Esophagus squamous epithelium (tissue), 5 donors: ENCODE measurements at places on chromosomes 3 and 15.

GRCh38 chr3:127628788-127629466 lies at the start of gene PODXL2:
Gene PODXL2, plus strand, starts transcription at chr3:127629185. Its CDS starts 35 bp downstream, at chr3:127629220.
- H3K27me3 ChIP-seq: peaks cover 48% of the 10 kb centered on the region
- no peak for DNase-seq
- H3K27ac ChIP-seq: no peak within 1 kb of the TSS

DNA sequence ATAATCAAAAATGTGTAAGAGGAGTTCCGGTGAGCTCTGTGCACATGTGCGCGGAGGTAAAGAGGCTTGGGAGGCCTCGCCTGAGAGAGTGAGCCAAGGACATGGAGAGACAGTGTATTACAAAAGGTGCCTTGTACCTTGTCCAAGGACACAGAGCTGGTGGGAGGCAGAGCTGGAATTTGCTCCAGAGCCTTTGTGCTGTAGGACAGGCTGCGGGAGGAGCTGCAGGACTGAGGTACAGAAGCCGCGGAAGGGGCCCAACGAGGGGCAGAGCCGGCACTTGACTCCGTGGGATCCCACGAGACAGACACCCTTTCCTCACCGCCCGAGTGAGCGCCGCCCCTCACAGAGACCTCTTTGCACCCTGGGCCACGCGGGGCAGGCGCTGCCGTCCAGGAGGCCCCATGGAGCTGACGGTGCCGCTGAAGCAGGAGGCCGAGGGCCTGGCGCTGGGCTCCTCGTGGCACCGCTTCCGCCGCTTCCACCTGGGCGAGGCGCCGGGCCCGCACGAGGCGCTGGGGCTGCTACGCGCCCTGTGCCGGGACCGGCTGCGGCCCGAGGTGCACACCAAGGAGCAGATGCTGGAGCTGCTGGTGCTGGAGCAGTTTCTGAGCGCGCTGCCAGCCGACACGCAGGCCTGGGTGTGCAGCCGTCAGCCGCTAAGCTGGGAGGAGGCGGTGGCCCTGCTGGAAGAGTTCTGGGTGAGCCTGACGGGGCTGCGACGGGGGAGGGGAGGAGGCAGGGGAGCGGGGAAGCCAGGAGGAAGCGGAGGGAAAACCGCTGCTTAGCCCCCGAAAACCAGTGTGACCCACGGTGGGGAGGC lies 68.7 kb downstream of the SLTM start:
- no peak for DNase-seq
- no peak overlapping the region for H3K27ac ChIP-seq
- peaks cover 4% of the 10 kb centered on the region for H3K4me1 ChIP-seq
- H3K4me3 ChIP-seq: peak overlapping the region; percentile 8
- H3K27me3 ChIP-seq: no peaks in the 10 kb centered on the region
- H3K36me3 ChIP-seq: no peaks in the 10 kb centered on the region

DNA sequence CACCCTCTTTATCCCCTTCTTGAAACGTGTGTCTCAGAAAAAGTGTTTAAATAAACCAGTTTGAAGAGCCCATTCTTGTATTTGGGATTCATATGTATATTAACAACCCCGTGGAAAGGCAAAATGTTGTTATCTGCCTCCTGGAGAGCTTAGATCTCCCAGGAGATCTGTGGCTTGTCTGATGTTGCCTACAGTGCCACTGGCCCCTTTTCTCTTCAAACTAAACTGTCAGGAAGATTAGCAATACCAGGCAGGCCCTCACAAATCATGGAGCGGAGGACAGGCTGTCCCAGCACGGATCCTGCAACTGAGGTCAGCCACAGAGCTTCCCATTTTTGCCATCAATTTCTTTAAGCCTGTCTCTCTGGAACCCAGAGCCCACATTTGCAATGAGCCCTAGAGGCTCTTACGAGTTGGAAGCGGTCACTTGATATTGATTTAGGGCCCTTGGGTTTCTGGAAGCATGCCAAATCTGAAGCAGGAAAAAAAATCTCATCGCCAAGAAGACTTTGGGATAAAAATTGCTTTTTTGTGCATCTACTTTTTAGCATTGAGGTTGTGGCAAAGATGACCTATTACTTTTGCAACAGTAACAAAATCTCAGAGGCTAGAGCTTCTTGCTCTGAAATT lies 234.1 kb downstream of the OPA1 start:
- no peak overlapping the region for H3K4me3 ChIP-seq
- no peak for DNase-seq
- no peaks in the 10 kb centered on the region for H3K36me3 ChIP-seq
- no peaks in the 10 kb centered on the region for H3K27me3 ChIP-seq
- peaks cover 10% of the 10 kb centered on the region for H3K4me1 ChIP-seq
- H3K27ac ChIP-seq: peak overlapping the region; percentile 98

GRCh38 chr3:22732641-22733040 lies 470.5 kb upstream of the UBE2E2 start:
- H3K27ac ChIP-seq: no peak overlapping the region
- H3K4me3 ChIP-seq: no peak overlapping the region
- H3K4me1 ChIP-seq: no peaks in the 10 kb centered on the region
- DNase-seq: no peak

- H3K27ac ChIP-seq: no peak overlapping the region
- H3K4me1 ChIP-seq: no peaks in the 10 kb centered on the region
- no peaks in the 10 kb centered on the region for H3K27me3 ChIP-seq
- no peak for DNase-seq
- H3K36me3 ChIP-seq: no peaks in the 10 kb centered on the region
Observed at GRCh38 chr3:60594025-60594424, 657.2 kb downstream of the FHIT start.

DNA sequence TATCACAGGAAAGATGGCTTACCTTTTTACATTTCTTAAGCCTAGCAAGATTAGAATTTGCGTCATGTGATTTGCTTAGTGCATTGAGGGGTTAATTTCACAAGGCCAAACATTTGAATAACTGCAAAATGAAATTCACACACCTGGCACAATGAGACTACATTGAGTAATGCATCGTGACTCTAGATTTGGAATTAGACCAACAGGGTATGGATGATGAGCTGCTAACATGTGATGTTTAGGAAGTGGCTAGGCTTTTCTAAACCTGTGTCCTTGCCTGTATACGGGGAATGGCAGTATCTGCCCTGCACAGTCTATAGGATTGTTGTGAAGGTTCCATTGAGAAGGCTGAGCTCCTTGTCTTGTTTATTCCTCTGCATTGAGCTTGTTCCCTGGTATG lies 160.1 kb downstream of the MFSD1 start:
- H3K4me1 ChIP-seq: no peaks in the 10 kb centered on the region
- no peaks in the 10 kb centered on the region for H3K27me3 ChIP-seq
- H3K36me3 ChIP-seq: no peaks in the 10 kb centered on the region
- H3K27ac ChIP-seq: no peak overlapping the region
- H3K4me3 ChIP-seq: no peak overlapping the region
- no peak for DNase-seq

- no peaks in the 10 kb centered on the region for H3K36me3 ChIP-seq
- no peak overlapping the region for H3K4me3 ChIP-seq
- no peaks in the 10 kb centered on the region for H3K27me3 ChIP-seq
- no peak for DNase-seq
Observed at GRCh38 chr3:30309961-30310954, 296.1 kb upstream of the TGFBR2 start.

DNA sequence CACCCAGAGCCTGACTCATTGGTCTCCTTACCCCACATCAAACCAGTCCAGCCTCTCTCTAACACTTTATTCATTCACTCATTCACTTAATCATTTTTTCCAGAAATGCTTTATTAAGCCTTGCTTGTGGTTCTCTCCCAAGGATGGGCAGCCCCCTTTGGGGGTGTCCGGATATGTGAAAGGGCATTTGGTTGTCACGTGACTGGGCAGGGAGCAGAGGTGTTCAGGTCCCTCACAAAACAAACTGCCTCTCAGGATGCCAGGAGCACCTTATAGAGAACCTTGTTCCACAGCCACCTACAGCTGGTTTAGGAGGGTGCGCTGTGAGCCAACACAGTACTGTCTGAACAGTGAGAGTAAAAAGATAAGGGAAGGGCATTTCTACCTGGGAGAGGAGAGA lies 25.8 kb upstream of the PTPN23 start:
- no peaks in the 10 kb centered on the region for H3K36me3 ChIP-seq
- no peaks in the 10 kb centered on the region for H3K27me3 ChIP-seq
- DNase-seq: no peak
- no peak overlapping the region for H3K4me3 ChIP-seq

- H3K36me3 ChIP-seq: peaks cover 52% of the 10 kb centered on the region
- peak overlapping the region; percentile 36 for H3K27ac ChIP-seq
- H3K4me1 ChIP-seq: no peaks in the 10 kb centered on the region
- H3K27me3 ChIP-seq: no peaks in the 10 kb centered on the region
Observed at GRCh38 chr3:10285272-10286132, 7.2 kb downstream of the GHRL start.

DNA sequence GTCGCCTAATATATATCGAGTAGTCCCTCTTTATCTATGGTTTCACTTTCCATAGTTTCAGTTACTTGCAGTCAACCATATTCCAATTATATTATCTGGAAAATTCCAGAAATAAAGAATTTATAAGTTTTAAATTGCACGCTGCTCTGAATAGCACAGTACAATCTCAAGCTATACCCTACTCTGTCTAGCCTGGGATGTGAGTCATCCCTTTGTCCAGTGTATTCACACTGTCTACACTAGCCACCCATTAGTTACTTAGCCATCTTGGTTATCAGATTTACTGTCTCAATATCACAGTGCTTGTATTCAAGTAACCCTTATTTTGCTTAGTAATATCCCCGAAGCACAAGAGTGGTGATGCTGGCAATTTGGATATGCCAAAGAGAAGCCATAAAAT lies 72.1 kb upstream of the EOMES start:
- no peaks in the 10 kb centered on the region for H3K36me3 ChIP-seq
- H3K27me3 ChIP-seq: no peaks in the 10 kb centered on the region
- H3K27ac ChIP-seq: no peak overlapping the region
- no peak overlapping the region for H3K4me3 ChIP-seq
- H3K4me1 ChIP-seq: no peaks in the 10 kb centered on the region

DNA sequence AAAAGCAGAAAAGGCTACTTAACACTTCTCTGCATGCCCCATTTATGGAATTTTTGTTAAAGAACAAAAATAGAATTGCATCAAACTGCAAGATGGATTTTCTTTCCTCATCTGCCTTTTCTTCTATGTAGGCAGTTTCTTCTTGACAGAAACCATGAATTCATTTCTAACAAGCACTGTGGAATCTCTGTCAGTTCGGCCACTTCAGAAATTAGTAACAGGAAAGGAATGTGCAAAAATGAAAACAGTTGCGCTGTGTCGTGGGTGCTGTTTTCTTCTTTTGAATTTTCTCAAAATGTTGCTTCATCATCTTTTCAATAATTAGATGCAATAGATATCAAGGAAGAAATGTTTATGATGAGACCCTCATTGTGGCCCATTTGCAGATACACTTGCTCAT lies 151.6 kb downstream of the FOXB1 start:
- no peaks in the 10 kb centered on the region for H3K36me3 ChIP-seq
- H3K27me3 ChIP-seq: no peaks in the 10 kb centered on the region
- H3K4me3 ChIP-seq: no peak overlapping the region
- H3K27ac ChIP-seq: no peak overlapping the region
- no peak for DNase-seq

- no peaks in the 10 kb centered on the region for H3K27me3 ChIP-seq
- no peak overlapping the region for H3K4me3 ChIP-seq
- H3K4me1 ChIP-seq: peaks cover 9% of the 10 kb centered on the region
- no peak for DNase-seq
Observed at GRCh38 chr3:128378631-128379347, 87.9 kb downstream of the DNAJB8 start.

DNA sequence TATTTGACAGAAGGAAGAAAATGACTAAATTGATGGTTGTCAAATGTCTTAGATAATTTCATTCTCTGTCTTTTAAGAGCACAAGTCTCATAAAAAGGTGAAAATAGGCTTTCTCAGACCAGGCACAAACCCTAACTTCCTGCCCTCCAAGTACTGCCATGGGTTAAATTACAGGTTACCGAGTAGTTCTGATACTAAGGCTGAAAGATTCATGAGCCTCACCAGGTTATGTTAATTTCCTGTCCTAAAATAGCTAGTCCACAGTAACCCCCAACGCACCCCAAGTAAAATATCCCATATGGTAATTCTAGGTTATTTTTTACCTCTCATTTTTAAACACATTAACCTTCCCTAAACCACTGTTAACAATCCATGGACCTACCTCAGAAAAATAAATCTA lies 42.0 kb downstream of the GSK3B start:
- no peaks in the 10 kb centered on the region for H3K27me3 ChIP-seq
- H3K4me3 ChIP-seq: no peak overlapping the region
- H3K36me3 ChIP-seq: no peaks in the 10 kb centered on the region
- peaks cover 49% of the 10 kb centered on the region for H3K4me1 ChIP-seq
- no peak overlapping the region for H3K27ac ChIP-seq
- DNase-seq: no peak

DNA sequence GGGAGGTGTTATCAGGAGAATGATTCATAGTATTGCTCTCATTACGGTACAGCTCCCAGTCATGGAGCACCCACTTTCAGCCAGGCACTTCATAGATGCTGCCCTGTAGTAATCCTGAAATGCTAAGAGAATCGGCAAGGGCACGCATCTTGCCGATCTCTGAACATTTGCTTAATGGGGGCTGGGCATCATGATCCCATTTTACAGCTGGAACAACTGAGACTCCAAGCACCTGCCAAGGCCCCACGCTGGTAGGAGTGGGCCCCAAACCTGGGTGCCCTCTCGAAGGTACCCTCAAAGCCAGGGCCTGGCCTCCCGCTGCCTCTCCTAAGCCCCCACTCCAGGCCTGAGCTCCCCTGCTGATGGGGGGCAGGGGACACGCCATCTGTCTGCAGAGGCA lies 47.3 kb downstream of the RPN1 start:
- no peaks in the 10 kb centered on the region for H3K27me3 ChIP-seq
- H3K4me1 ChIP-seq: peaks cover 12% of the 10 kb centered on the region
- H3K36me3 ChIP-seq: no peaks in the 10 kb centered on the region
- no peak overlapping the region for H3K27ac ChIP-seq

GRCh38 chr3:69091389-69092029 lies 6.8 kb downstream of the ARL6IP5 start:
- peaks cover 100% of the 10 kb centered on the region for H3K4me1 ChIP-seq
- no peak overlapping the region for H3K4me3 ChIP-seq
- DNase-seq: no peak
- no peaks in the 10 kb centered on the region for H3K36me3 ChIP-seq
- peak overlapping the region; percentile 91 for H3K27ac ChIP-seq

GRCh38 chr15:88814393-88814792 lies 11.2 kb downstream of the ACAN start:
- DNase-seq: no peak
- H3K36me3 ChIP-seq: no peaks in the 10 kb centered on the region
- H3K4me1 ChIP-seq: no peaks in the 10 kb centered on the region
- H3K4me3 ChIP-seq: no peak overlapping the region

DNA sequence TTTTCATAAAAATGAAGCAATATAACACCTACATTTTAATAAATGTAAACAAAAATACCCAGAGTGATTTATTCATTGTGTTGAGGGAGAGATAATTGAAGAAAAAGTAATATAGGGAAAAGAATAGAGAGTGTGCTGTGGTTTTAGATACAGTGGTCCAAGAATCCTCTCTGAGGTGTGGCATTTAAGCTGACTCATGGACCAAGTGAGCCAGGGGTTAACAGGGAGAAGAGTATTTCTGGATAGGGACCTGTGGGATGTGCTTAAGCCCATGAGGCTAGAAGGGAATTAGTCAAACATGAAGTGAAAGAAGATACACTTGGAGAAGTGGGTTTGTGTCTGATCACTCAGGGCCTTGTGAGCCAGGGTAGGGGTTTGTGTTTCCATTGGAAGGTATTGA lies 680.7 kb upstream of the GRM7 start:
- no peaks in the 10 kb centered on the region for H3K27me3 ChIP-seq
- no peaks in the 10 kb centered on the region for H3K36me3 ChIP-seq
- no peak overlapping the region for H3K4me3 ChIP-seq

GRCh38 chr15:91471468-91471867 lies 371.4 kb downstream of the SV2B start:
- H3K36me3 ChIP-seq: no peaks in the 10 kb centered on the region
- H3K4me1 ChIP-seq: no peaks in the 10 kb centered on the region
- DNase-seq: no peak
- no peak overlapping the region for H3K4me3 ChIP-seq
- no peak overlapping the region for H3K27ac ChIP-seq
